Transverse colon (tissue), 4 donors: ENCODE measurements at places on chromosomes 7 and 10. TPM values are rescaled to one million over a fixed set of nuclear protein-coding genes. Genes with fewer than 3 reads are reported as not detected.

DNA sequence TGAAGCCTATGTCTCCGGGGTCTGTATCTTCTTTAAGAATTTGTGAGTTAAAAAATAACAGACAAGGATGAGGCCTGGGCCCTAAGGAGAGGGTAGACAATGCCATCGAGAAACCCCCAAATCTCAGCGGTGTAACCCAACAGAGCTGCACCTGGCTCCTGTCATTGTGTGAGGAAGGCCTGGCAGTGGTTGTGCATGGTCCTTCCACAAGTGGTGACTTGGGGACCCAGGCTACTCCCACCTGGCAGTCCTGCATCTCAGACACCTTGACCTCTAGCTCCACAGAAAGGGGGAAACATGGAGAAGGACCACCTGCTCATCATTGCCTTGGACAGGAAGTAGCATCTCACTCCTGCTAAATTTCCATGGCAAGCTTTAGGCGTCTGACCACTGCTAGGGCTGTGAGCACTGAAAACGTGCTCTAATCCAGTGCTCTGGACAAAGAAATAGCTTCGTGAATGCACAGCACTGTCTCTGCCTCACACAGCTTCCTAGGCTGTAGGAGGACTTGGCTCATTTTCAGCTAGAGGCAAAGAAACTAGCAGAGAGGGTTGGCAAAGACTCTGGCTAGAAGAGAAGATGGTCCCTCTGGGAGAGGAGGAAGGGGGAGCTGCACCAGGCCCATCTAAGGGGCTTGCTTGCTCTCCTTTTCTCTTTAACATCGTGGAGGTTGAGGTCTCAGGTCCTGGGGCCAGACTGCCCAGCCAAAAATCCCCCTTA is 273.9 kb upstream of the ZMIZ1 start:
- DNase-seq = no peak

DNA sequence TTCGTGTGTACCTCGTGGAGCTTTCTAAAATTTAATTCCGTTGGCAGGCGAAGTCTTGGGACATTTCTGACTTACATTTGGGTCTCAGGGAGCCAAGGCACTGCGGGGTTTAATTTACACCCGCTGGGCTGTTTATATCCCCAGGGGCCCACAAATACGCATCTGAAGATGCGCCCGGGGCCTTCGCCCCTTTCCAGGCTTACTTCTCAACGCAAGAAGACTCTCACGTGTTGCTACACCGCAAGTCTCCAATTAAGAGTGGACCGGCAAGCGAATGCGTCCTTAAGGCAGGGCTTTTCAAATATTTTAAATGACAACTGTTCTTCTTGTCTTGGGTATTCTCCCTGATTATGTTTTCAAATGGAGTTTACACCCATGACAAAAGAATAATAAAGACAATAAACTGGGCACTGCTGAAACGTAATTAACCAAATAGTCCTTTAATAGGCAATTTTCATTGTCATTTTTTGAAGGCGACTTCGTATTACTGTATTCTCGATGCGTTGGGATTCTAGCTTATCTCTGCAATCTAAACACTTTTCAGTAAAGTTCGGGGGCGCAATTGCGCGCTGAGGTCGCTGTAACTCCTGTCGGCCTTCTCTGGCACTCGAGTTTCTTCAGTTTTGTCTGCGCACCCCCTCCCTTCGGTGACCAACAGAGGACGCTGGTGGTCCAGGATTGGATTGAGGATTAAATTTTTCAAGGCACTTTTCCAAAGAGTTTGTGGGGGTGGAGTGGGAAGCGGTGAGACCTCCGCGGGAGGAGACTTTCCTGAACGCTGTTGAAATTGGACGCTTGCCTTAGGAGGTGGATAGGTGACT is 837 bp upstream of the IGFBP3 start:
- peak; percentile 26 for DNase-seq

DNA sequence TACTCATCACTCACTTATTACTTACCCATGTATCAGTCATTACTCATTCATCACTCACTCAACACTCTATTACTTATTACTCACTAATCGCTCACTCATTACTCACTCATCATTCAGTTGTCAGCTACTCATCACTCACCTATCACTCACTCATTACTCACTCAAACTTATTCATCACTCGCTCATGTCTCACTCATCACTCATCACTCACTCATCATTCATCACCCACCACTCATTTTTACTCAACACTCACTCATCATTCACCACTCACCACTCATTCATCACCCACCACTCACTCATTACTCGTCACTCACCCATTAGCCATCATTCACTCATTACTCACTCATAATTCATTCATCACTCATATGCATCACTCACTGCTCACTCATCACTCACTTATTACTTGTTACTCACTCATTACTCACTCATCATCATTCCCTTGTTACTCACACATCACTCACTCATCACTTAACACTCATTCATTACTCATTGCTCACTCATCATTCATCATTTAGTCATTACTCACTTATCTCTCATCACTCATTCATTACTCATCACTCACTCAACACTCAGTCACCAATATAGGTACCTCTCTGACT is 237.9 kb downstream of the ADARB2 start:
- no peak for DNase-seq

GRCh38 chr10:22959950-22960349 is 32.1 kb downstream of the ARMC3 start:
- DNase-seq = no peak

- DNase-seq = no peak
These were observed 216.5 kb upstream of the TEX47 start for GRCh38 chr7:89012016-89012415.

- DNase-seq = no peak
These were observed 184.2 kb upstream of the TMEM196 start for GRCh38 chr7:19957664-19958063.

DNA sequence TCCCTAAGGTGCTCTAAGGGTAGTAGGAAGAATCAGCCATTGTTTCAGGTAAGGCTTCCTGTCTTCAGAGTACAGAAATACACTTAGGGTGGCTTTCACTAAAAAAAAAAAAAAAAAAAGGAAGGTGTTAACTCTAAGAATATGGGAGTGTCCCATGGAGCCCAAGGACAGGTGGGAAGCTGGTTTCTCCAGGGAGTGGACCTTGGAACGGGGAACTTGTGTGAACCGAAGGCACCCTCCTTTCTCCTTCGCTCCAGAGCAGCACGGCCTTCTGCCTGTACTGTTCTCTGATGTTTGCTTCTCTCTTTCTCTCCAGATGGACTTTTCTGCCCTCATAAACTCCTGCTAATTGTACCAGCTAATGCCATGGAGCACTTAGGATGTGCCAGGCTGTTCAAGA is 6.2 kb downstream of the OPALIN start:
- DNase-seq = peak; percentile 36

GRCh38 chr10:51527522-51528219 is 171.7 kb downstream of the CSTF2T start:
- no peak for DNase-seq

GRCh38 chr10:953836-954235 is 22.3 kb upstream of the LARP4B start:
- no peak for DNase-seq

- DNase-seq = no peak
These were observed 83.0 kb downstream of the CXCL12 start for GRCh38 chr10:44301781-44302355.

The PRSS2 gene
- not detected for total RNA-seq

The ZNF365 gene
- not detected for total RNA-seq
